Activated T-helper 1 cell treated with anti-CD3 and anti-CD28 coated beads, Interleukin-12 subunit alpha, Interleukin-12 subunit beta, Interleukin-2, Interleukin-4 antibody, amounts not matched to agents 30 ng/mL and 10 ng/mL and 1 ng/mL, durations not matched to agents 14 hours and 24 hours and 36 hours (primary cell): ENCODE measurements at places on chromosomes 11 and 22.

- no peak overlapping the region for H3K4me3 ChIP-seq
- no peaks in the 10 kb centered on the region for H3K4me1 ChIP-seq
- H3K27me3 ChIP-seq = no peaks in the 10 kb centered on the region
- H3K36me3 ChIP-seq = no peaks in the 10 kb centered on the region
Measured at GRCh38 chr11:112786886-112787530, 174.2 kb upstream of the NCAM1 start.

GRCh38 chr11:2902784-2903671 is 17.5 kb upstream of the CDKN1C start:
- peak overlapping the region; percentile 72 for H3K4me3 ChIP-seq
- H3K4me1 ChIP-seq = peaks cover 36% of the 10 kb centered on the region
- no peaks in the 10 kb centered on the region for H3K27me3 ChIP-seq
- H3K27ac ChIP-seq = no peak overlapping the region

DNA sequence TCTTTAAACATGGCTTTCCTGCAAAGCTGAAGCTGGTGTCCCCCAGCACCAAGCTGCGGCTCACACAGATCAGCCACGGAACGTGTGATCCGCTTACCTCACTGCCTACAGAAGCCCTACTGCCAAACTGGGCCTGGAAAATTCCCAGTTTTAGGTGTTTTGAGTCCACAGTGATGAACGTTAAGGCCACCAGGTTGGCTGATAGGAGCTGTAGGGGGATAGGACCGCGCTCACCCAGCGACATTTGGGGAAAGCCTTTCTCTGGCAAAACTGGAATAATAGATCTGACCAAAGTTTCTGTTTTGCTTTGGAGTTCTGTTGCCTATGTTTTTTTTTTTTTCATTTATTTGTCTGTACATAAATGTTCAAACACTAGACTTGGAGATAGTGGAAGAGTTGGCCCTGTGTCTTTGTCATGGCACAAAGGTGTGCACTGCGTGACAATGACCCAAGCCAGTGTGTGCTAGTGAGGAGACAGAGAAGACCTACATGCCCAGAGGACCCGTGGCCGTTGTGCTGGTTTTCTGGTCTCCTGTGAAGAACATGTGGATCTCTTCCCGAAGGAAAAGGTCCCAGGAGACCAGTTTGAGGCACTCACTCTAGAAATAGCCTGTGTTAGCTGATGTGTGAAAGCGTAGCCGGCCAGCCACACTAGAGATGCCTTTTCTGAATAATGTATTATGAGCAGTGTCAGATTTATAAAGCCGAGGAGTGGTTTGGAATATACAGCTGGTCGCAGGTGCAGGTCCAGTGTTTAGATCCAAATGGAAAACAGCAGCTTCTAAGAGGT is 15.0 kb downstream of the ASPHD2 start:
- peaks cover 23% of the 10 kb centered on the region for H3K36me3 ChIP-seq
- H3K27ac ChIP-seq = no peak overlapping the region
- no peak overlapping the region for H3K4me3 ChIP-seq
- H3K4me1 ChIP-seq = peaks cover 8% of the 10 kb centered on the region
- H3K27me3 ChIP-seq = no peaks in the 10 kb centered on the region

DNA sequence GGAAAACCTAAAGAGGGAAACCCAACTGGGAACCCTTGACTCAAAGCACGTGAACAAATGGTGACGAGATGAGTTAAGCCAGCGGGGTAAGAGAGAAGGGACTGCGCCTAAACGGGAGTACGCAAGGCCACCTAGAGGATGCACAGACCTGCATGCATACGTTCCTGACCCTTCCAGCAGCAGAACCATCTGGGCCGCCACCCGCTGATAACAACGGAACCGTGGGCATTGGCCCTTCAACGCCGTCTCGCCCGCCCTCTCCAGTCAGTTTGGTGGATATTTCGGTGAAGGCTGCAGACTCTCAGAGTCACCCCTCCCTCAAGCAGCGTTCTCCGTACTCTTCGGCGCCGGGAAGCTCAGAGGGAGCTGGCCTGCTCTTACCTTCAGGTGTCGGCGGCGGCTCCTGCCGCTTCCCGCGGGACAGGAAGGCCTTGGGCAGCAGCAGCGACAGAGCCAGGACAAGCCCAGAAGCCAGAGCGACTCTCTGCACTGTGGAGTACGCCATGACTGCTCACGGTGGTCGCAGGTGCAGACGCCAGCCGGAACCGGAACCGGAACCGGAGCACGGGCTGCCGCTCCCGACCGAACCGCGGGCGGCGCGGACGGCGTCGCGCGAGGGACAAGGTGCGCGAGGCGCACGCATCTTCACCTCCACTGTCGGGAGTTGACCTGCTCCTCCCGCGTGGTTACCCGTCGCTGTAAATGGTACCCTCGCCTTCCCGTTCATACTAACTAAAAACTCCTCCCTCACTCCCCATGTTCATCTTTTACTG is at the start of gene RIC3:
RIC3 (minus strand) TSS at position 541 of the 773 bp plus-strand sequence; CDS start at position 505, 36 bp downstream.
- peaks cover 6% of the 10 kb centered on the region for H3K36me3 ChIP-seq
- peak within 1 kb of the TSS; percentile 35 for H3K27ac ChIP-seq
- H3K27me3 ChIP-seq = peaks cover 32% of the 10 kb centered on the region
- peak; percentile 9 for DNase-seq
- H3K4me1 ChIP-seq = peaks cover 15% of the 10 kb centered on the region

DNA sequence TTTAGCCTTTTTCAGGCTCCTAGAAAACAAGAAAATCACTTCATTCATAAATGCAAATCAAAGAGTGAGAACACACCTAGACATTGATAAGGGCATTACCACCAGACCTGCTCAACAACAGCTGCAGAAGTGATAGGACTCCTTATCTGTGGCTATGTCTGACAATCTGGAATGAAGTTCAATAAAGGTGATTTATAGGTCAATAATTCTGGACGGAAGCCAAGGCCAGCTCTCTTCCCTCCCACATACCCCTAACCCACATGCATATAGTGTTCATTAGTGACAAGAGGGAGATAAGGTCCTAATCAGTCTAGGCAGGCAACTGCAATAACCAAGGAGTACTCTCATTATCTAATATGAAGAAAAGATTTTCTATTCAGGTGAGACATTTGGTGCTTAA is 111.3 kb downstream of the ETS1 start:
- peak overlapping the region; percentile 80 for H3K4me3 ChIP-seq
- H3K36me3 ChIP-seq = peaks cover 86% of the 10 kb centered on the region
- peak overlapping the region; percentile 95 for H3K27ac ChIP-seq
- no peak for DNase-seq
- no peaks in the 10 kb centered on the region for H3K27me3 ChIP-seq
- H3K4me1 ChIP-seq = peaks cover 95% of the 10 kb centered on the region

DNA sequence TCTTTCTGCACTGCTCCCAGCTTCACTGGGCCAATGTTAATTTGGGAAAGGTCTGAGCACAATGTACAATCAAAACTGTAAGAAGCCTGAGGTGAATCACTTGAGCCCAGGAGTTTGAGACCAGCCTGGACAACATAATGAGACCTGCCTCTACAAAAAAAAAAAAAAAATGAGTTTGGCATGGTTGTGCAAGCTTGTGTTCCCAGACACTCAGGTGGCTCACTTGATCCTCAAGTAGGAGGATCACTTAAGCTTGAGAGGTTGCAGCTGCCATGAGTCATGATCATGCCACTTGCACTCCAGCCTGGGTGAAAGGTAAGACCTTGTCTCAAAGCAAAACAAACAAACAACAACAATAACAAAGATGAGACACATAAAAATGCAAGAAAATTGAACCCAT is 38.6 kb upstream of the SC5D start:
- DNase-seq = no peak
- H3K4me3 ChIP-seq = no peak overlapping the region
- H3K36me3 ChIP-seq = no peaks in the 10 kb centered on the region
- H3K27me3 ChIP-seq = peaks cover 25% of the 10 kb centered on the region
- no peaks in the 10 kb centered on the region for H3K4me1 ChIP-seq
- no peak overlapping the region for H3K27ac ChIP-seq

- DNase-seq = no peak
- peaks cover 26% of the 10 kb centered on the region for H3K36me3 ChIP-seq
- no peak overlapping the region for H3K27ac ChIP-seq
- no peak overlapping the region for H3K4me3 ChIP-seq
- H3K4me1 ChIP-seq = no peaks in the 10 kb centered on the region
Measured at GRCh38 chr11:108322666-108323065, 99.8 kb downstream of the ATM start.
